ENCODE measurements at places on chromosomes 13 and 19. TPM values are rescaled to one million over a fixed set of nuclear protein-coding genes. Genes with fewer than 3 reads are reported as not detected.

TMEM86B gene
- total RNA-seq = 2.9 TPM

CPT1C gene
- 37.2 TPM for total RNA-seq

DHDH gene
- not detected for total RNA-seq

- H3K36me3 ChIP-seq = peaks cover 32% of the 10 kb centered on the region
- no peak overlapping the region for H3K27ac ChIP-seq
- DNase-seq = no peak
- no peaks in the 10 kb centered on the region for H3K4me1 ChIP-seq
- no peaks in the 10 kb centered on the region for H3K27me3 ChIP-seq
- no peak overlapping the region for H3K4me3 ChIP-seq
Observed at GRCh38 chr19:51959791-51960190, 26.8 kb downstream of the ZNF350 start.

DNA sequence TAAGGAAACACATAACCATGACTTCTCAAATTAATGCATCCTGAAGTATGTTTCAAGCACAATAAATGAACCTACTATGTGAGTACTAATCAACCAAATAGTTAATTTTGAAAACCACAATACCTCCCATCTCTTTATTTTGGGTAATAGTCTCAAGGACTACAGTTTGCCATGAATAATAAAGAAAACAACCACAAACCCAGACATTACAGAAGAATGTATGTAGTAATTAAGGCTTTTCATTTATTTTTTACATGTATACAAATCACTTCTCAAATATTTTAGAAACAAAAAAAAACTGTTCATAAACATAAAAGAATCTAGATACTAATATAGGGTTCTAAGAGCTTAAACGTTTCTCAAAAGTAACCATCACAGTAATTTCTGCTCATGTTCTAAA lies 6.8 kb downstream of the KATNAL1 start:
- peaks cover 22% of the 10 kb centered on the region for H3K36me3 ChIP-seq
- peak overlapping the region; percentile 35 for H3K4me3 ChIP-seq
- peak overlapping the region; percentile 71 for H3K27ac ChIP-seq
- peak; percentile 19 for DNase-seq
- H3K27me3 ChIP-seq = no peaks in the 10 kb centered on the region
- peaks cover 72% of the 10 kb centered on the region for H3K4me1 ChIP-seq

- peaks cover 6% of the 10 kb centered on the region for H3K36me3 ChIP-seq
- H3K27me3 ChIP-seq = peaks cover 3% of the 10 kb centered on the region
- no peak for DNase-seq
- peaks cover 1% of the 10 kb centered on the region for H3K4me1 ChIP-seq
- H3K27ac ChIP-seq = no peak overlapping the region
Observed at GRCh38 chr19:17327654-17328516, 6.8 kb downstream of the ANO8 start.

- H3K4me3 ChIP-seq = no peak overlapping the region
- H3K4me1 ChIP-seq = peaks cover 11% of the 10 kb centered on the region
- no peak overlapping the region for H3K27ac ChIP-seq
- H3K27me3 ChIP-seq = peaks cover 3% of the 10 kb centered on the region
Observed at GRCh38 chr13:31982540-31982939, 49.0 kb upstream of the FRY start.

- H3K4me3 ChIP-seq = no peak overlapping the region
- H3K36me3 ChIP-seq = no peaks in the 10 kb centered on the region
- no peaks in the 10 kb centered on the region for H3K27me3 ChIP-seq
- no peaks in the 10 kb centered on the region for H3K4me1 ChIP-seq
- DNase-seq = no peak
Observed at GRCh38 chr13:35278917-35279316, 197.6 kb downstream of the MAB21L1 start.

DNA sequence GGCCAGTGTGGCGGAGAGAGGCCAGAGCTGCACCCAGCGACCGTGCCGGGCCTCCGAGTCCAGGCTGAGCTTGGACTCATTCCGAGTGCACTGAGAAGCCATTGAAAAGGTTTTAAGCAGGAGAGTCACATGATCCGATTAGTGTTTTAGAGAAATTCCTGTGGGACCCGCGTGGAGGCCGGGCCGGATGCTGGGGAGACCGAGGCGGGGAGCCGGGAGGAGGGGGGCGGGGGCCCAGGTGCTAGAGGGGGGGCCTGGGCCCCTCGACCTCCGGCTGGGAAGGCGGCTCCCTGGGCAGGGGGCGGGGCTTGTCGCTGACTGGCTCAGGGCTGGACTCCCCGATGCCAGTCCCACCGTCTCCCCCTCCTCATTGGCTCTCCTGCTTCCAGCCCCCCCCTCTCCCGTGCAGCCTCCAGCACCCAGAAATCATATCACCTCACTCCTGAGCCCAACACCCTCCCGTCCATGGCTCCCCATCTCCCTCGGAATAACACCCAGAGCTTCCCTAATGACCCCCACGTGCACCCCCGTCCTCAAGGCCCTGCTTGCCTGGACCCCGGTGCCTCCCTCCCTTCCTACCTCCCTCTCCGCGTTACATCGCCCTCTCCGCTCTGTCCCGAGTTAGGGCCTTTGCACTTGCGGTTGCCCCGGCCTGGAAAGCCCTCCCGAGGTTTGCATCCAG lies 5.2 kb upstream of the ZNF579 start:
- peaks cover 5% of the 10 kb centered on the region for H3K27me3 ChIP-seq
- peak; percentile 48 for DNase-seq
- no peaks in the 10 kb centered on the region for H3K36me3 ChIP-seq
- H3K27ac ChIP-seq = peak overlapping the region; percentile 67
- H3K4me1 ChIP-seq = peaks cover 33% of the 10 kb centered on the region

DNA sequence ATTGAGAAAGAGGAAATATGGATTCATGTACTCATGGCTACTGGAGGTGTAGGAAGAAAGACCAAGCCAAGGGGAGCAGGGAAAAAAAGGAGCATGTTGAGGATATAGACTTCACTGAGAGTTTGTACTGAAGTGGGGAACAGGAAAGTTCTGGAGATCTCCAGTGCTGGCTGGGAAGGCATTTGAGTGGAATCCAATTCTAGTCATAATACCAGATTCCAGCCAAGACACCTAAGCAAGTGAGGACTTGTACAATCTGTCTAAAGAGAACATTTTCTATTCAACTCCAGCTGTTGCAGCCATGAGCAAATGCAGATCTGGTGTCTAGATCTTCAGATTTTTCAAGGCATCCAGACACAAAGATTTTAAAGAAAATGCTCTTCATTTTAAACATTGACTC lies 412.5 kb downstream of the OXGR1 start:
- no peak overlapping the region for H3K27ac ChIP-seq
- no peaks in the 10 kb centered on the region for H3K4me1 ChIP-seq
- H3K27me3 ChIP-seq = no peaks in the 10 kb centered on the region
- DNase-seq = no peak
- H3K36me3 ChIP-seq = peaks cover 3% of the 10 kb centered on the region
- H3K4me3 ChIP-seq = no peak overlapping the region

All from HFFc6 (cell line).